ENCODE measurements at places on chromosomes 2 and 18.

DNA sequence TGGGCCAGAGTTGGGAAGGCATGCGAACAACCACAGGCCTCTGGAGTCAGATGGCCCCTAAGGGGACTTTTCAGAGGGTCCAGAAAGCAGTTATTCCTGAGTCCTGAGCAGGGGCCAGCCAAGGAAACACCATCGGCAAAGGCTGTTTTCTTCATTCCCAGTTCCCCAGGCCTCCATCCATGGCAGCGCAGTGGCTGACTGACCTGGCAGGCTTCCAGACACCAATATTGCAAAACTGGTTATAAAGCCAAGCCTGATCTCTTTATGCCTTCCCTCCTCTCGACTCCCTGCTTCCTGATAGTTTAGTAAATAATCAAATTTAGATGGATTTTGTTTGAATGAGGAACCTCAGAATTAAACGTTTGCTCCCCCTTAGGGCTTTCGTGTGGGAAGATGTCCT is 133.4 kb upstream of the ITGA6 start:
- DNase-seq, result no peak

GRCh38 chr2:80028584-80028983 is 276.0 kb downstream of the LRRTM1 start:
- no peak for DNase-seq

DNA sequence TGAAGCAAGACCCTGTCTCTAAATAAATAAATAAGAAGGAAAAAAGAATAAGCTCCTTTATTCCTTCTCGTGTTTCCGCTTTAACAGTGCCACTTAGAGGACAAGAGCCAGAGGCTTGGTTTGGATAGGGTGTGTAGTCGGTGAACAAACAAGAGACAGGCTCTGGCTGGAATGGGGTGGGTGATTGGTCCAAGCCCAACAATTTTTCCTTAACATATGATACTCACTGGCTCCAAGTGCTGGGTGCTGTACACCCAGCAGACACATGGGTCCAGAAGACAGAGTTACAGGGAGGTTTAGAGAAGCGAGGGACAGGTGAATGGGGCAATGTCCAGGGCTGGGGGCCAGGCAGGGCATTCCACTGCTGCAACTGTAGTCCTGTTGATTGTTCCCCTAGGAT is 77.8 kb downstream of the NCAPH start:
- DNase-seq, result no peak

GRCh38 chr2:205685314-205686055 is 3.2 kb downstream of the NRP2 start:
- DNase-seq, result no peak

GRCh38 chr2:45373534-45373933 is 237.5 kb downstream of the SRBD1 start:
- DNase-seq, result no peak

DNA sequence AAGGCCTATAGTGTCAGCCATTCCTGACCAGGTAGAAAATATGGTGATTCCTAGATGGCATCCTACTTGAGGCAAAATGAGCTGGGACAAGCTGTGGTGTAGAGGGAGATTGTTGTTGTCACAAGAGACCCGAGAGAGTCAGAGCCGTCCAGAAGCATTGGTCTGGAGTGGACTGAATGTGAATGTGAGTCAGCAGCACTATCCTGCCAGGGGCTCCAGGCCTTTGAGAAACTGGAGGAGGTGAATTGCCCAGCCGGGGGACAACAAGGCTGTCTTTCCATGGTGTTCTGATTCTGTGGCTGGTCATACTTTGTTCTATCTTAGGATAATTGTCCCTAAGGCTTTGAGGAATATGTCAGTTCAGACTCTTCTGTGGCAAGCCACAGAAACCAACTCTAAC is 29.4 kb upstream of the EIF2AK3 start:
- DNase-seq, result no peak

- DNase-seq, result no peak
Observed at GRCh38 chr2:106205488-106205887, 11.4 kb upstream of the UXS1 start.

DNA sequence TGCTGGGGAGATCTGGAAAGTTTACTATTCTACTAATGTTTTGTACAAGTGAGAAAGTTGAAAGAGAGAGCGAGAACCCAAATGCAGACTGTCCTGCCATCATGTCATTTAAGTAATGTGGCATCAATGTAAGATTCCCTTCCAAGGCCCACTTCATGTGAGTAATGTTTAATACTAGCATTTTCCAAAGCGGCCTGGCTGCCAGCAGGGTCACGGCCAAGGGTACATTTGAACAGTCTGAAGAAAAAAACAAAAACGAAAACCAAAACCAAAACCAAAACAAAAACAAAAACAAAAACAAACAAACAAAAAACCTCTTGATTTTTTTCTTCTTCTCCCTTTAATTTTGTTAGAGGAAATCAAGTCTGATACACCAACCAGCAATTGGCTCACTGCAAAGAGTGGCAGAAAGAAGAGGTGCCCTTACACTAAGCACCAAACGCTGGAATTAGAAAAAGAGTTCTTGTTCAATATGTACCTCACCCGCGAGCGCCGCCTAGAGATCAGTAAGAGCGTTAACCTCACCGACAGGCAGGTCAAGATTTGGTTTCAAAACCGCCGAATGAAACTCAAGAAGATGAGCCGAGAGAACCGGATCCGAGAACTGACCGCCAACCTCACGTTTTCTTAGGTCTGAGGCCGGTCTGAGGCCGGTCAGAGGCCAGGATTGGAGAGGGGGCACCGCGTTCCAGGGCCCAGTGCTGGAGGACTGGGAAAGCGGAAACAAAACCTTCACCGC is 2.2 kb downstream of the HOXD10 start:
- DNase-seq, result no peak

GRCh38 chr2:97948926-97949325 is 46.8 kb downstream of the TMEM131 start:
- DNase-seq, result no peak

- no peak for DNase-seq
Observed at GRCh38 chr2:136137982-136138381, 20.0 kb upstream of the CXCR4 start.

- no peak for DNase-seq
Observed at GRCh38 chr2:205156457-205156856, 525.8 kb upstream of the NRP2 start.

GRCh38 chr18:13252686-13253410 is 34.3 kb downstream of the LDLRAD4 start:
- peak; percentile 58 for DNase-seq

- DNase-seq, result peak; percentile 82
Observed at GRCh38 chr2:42810971-42811811, 18.8 kb upstream of the HAAO start.

- no peak for DNase-seq
Observed at GRCh38 chr2:127128445-127128904, 21.5 kb upstream of the BIN1 start.

DNA sequence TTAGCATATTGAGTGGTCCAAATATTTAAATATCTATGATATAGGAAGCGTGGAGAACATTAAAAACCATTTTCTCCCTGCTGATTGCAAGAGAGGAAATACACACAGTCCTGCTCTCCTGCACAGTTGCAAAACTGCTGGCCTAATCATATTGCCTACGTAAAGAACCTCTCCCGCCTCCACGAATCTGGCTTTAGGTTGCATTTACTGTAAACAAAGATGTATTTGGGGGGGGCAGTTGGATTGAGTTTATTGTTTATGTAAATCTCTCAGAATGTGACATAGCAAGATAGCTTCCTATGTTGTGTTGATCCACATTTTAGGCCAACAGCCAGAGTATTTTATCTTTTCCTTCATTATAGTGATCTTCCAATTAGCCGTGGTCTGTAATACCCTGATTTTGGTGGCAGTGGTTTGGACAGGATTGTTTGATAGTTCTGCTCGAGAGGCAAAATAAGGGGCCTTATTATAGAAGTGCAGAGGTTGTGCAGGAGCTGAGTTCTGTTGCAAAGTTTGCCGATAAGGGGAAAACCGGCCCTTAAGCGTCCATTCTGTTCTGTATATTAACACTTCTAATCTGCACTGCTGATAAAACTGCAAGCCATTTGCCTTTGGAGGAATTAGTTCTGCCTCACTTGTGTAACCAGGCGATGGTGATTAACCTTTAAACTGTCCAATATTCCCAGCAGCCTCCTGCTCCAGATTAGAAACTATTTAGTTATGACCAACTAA is 101.6 kb upstream of the SIX3 start:
- no peak for DNase-seq

- DNase-seq, result no peak
Observed at GRCh38 chr2:80169811-80170594, 134.5 kb downstream of the LRRTM1 start.

- DNase-seq, result no peak
Observed at GRCh38 chr18:74841248-74841647, 243.6 kb downstream of the ZNF407 start.

DNA sequence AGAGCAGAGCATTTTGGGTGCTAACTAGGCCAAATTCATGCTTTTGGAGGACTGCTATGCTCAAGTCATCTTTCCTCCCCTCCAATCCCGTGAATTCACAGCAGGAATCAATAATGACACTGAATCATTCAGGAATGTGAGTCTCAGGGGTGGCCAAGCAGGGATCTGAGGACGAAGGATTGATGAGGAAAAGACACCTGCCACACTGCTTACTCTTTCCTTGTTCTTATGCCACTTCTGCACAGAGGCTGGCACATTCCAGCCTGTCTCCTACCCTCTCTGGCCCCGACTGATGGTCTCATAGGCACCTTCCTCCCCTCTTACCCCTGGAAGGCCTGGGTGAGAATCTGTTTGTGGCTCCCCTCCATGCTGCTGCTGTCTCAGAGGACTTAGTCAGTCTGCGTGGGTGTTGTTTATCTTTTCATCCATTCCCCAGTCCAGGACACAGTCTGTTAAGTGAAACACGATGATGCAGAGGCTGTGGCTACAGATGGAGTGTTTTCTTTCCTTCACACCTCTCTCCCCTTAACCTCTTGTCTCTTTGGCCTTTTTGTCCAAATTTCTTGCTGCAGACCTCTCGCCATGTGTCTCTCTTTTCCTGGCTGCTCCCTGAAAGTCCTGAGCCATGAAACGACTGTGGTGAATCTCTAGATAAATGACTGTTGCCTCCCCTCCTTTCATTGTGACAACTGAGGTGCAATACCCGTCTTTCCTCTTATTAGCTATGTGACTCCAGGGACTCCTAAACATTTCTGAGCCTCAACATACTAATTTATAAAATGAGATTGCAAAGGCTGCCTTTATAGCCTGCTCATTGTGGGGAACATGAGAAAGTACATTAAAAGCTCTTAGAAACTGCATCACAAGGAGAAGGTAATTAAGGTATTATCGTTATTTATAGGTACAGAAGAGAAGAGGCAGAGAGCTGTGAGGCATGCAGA is 86.9 kb downstream of the RDH14 start:
- no peak for DNase-seq

- no peak for DNase-seq
Observed at GRCh38 chr18:26196605-26197004, 29.6 kb upstream of the TAF4B start.

- DNase-seq, result no peak
Observed at GRCh38 chr2:27298391-27299080, 9.7 kb downstream of the UCN start.

GRCh38 chr2:235666213-235666781 is 172.5 kb downstream of the AGAP1 start:
- DNase-seq, result peak; percentile 74

DNA sequence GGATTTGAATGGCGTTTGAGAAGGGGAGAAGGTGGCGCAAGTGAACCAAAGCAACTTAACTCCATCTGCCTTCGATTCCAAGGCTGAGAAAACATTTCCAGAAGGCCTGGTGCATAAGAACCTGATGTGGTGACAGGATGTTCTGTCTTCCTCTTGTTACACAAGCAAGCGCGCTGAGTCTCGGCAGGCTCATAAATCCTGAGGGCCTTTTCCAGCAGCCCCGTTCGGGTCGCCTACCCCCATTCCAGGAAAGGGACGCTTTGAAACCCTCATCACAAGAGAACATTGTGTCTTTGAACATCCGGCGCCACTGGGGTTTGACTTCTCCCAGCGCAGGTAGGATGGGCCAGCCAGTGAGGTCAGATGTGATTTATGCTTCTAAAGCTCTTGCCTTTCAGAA is 403.5 kb downstream of the SETBP1 start:
- no peak for DNase-seq

DNA sequence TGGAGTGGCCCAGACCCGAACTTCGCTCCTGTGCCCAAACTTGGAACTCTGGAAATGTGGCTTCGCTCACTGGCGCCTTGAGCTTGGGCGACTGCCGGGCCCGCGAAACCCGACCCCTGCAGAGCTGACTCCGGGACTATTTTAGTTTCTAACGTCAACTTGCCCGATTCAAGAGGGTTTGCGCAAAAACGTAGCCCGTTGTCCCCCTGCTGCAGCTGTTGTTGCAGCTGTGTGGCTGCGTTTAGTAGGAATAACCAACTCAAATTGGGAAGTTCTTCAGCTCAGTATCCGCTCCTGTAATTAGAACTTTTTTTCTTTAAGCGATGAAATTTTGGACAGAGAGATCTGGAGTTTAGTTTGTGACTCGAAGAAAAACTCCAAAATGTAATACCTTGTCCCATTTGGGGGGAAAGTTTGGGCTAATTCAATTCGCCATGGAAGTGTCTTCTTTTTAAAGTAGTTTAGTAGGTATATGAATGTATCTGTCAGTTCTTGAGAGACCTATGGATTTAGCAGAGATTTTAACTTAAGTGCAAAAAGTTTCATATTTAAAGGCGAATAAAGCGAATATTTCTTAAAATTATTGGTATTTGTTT is 559 bp downstream of the MYL12A start:
- DNase-seq, result peak; percentile 77

DNA sequence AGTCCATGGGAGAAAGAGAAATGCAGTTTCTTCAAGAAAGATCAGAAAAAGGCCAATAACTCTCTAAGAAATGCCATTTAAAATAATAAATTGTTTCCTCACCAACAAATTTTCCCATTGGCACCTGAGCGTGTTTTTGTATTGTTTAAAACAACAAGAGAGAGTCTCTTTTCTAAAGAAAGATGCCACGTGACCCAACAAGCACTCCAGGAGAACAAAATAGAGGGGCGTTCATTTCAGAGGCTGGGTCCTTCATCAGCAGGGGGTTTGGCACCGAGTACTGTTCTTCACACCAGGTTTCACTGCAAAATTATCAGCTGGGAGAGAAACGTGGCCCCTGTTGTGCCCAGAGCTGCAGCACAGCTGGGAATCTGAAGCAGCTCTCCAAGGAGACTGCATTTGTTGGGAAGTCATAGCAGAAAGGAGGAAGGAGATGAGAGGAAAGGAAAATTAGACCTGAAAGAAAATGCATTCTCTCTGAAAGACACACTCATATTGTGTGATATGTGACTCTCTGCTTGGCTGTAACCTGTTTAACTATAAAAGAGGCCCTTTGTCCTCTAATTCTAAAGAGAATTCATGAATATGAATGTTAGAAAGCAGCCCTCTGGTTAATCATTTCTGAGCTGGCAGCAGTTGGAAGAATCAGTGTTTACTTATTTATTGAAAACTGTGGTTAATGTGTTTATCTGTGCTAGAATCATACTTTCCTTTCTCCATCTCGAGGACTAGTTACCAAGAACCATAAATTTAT is 205.3 kb upstream of the CDH20 start:
- DNase-seq, result no peak

DNA sequence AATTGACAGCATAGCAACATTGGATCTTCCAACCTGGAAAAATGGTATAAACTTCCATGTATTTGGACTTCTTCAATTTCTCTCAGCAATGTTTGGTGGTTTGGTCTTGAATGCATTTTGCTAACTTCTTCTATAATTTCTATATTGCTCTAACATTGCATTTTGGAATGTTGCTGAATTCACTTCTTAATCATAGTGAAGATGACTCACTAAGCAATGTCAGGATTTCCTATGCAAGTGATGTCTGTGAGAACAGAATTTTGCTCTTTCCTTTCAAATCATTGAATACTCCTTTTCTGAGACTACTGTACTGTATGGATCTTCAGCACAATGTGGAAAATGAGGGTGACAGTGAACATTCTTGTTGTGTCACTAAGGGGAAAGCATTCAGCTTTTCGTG is 28.9 kb upstream of the CDH19 start:
- DNase-seq, result no peak
